ENCODE measurements at places on chromosomes 6 and 20. TPM values are rescaled to one million over a fixed set of nuclear protein-coding genes. Genes with fewer than 3 reads are reported as not detected.

GRCh38 chr6:13863699-13864155 lies 49.4 kb upstream of the MCUR1 start:
- no peak for DNase-seq

- DNase-seq, result no peak
Measured at GRCh38 chr6:168896321-168896720, 357.3 kb downstream of the THBS2 start.

- no peak for DNase-seq
Measured at GRCh38 chr6:13929196-13929595, 4.4 kb downstream of the RNF182 start.

Gene MICB
- total RNA-seq, result 3.9 TPM

Gene RNF39
- 1.8 TPM for total RNA-seq
